ENCODE measurements at places on chromosomes 1 and 21. TPM values are rescaled to one million over a fixed set of nuclear protein-coding genes. Genes with fewer than 3 reads are reported as not detected.

ATP1A4 gene
- not detected for total RNA-seq

DNM3 gene
- total RNA-seq: 0.46 TPM

HEYL gene
- total RNA-seq: 0.09 TPM

NFASC gene
- total RNA-seq: 32.7 TPM

NHLH1 gene
- under 0.01 TPM for total RNA-seq

RGS7 gene
- under 0.01 TPM for total RNA-seq

ERRFI1 gene
- total RNA-seq: 26.8 TPM

Data from smooth muscle cell of bladder (primary cell).